AG09319 (cell line): ENCODE measurements at places on chromosomes 13 and 19.

- DNase-seq = no peak
These were observed 950.7 kb upstream of the PRR20A start for GRCh38 chr13:56189978-56190377.

GRCh38 chr19:844546-844971 lies 3.8 kb downstream of the PRTN3 start:
- no peak for DNase-seq

DNA sequence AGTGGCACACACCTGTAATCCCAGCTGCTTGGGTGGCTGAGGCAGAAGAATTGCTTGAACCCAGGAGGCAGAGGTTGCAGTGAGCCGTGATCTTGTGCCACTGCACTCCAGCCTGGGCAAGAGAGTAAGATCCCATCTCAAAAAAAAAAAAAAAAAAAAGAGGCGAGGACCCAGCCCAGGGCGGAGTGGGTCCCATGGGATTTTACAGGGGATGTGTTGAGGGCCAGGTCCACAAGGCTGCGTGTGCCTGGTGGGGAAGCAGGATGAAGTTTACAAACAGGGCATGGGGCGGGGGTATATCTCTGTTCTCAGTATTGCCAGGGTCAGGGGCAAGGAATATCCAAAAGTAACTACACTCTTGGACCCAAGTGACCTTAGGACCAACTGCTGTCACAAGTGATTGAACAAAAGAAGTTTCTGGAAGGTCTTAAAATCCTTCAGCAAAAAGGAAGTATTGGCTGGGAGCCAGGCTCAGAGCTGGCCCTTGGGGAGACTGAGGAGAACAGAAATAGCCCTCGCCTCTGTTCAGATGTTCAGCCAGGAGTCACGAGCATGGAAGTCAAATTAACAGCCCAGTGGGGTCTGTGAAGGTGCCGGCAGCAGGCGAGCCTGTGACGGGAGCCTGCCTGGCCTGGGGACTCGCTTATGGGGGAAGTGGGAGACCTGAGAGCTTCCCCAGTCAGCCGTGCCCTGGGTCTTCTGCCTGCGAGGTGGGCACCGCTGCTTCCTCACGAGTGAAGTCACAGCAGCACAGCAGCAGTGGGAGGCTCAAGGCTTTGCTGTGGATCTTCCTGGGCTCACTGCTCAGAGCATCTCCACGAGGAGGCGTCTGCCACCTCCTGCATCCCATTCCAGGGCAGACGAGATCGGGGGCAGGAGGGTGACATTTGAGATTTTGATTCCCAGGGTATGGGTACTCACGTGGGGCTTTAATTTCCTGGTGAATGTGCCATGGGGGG lies 6.4 kb downstream of the MYO9B start:
- no peak for DNase-seq

- peak; percentile 14 for DNase-seq
These were observed 516.0 kb downstream of the DCT start for GRCh38 chr13:93963266-93964145.

DNA sequence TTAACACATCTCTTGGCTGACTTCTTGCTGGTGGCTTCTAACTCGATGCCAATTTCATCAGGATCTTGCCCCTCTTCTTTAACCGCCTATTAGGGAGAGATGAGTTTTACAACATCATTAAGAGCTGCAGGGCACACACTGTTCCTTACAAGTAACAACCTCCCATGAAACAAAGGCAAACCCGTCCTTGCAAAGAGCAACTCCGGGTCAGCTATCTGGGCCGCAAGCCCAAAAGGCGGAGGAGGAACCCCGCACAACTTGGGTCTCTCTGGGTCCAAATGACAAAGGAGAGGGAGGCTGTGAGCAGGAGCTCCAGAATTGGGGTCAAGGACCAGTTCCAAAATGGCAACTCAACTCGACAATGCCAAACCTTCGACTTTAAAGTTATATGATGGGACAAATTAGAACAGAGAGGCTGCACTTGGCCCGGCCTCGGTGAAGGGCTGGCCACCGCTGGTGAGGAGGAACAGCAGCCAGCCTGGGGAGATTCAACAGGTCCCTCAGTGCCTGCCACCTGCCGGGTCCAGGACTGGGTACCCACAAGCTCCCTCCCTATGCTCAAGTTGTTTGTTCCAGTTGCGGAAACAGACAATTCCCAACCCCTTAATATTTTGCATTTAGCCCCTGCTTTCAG lies 1.1 kb downstream of the SAFB2 start:
- DNase-seq = no peak

- no peak for DNase-seq
These were observed 140.9 kb downstream of the ZNF536 start for GRCh38 chr19:30513082-30513411.

- DNase-seq = no peak
These were observed 136.6 kb downstream of the OLFM4 start for GRCh38 chr13:53165261-53165660.

- DNase-seq = no peak
These were observed 6.9 kb downstream of the UPK1A start for GRCh38 chr19:35673121-35673804.

DNA sequence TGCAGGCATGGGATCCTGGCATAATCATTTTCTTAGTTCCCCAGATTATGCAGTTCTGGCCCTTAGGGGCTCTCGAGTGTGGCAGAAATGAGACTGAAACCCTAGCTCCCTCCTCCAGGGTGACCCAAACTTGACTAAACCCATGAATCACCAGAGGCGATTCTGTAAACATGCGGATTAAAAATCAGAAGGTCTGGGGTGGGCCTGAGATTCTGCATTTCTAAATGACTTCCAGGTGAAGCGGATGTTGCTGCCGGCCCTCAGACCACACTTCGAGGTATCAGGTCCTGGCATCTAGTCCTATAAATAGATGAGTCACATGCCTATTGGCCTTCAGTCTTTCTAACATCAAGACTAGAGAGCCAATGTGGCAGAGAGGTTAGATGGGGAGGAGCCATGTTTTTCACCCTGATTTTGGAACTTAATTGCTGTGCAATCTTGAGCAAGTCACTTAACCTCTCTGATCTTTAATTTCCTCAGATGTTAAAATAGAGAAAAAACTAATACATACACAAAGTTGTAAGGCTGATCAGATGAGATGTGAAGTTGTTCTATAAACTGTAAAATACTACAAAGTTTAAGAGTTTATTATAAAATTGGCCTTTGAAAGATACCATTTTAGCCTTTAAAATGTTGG lies 431.2 kb downstream of the FOXO1 start:
- peak; percentile 30 for DNase-seq

DNA sequence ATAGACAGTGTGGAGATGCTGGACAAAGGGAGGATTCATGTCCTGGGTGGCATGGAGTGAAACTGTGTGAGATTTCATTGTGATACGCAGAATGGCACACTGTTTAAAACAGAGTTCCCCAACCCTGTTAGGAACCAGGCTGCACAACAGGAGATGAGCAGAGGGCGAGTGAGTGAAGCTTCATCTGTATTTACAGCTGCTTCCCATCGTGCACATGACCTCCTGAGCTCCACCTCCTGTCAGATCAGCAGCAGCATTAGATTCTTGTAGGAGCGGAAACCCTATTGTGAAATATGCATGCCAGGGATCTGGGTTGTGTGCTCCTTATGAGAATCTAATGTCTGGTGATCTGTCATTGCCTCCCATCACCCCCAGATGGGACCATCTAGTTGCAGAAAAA lies 72.5 kb downstream of the RAP2A start:
- no peak for DNase-seq

DNA sequence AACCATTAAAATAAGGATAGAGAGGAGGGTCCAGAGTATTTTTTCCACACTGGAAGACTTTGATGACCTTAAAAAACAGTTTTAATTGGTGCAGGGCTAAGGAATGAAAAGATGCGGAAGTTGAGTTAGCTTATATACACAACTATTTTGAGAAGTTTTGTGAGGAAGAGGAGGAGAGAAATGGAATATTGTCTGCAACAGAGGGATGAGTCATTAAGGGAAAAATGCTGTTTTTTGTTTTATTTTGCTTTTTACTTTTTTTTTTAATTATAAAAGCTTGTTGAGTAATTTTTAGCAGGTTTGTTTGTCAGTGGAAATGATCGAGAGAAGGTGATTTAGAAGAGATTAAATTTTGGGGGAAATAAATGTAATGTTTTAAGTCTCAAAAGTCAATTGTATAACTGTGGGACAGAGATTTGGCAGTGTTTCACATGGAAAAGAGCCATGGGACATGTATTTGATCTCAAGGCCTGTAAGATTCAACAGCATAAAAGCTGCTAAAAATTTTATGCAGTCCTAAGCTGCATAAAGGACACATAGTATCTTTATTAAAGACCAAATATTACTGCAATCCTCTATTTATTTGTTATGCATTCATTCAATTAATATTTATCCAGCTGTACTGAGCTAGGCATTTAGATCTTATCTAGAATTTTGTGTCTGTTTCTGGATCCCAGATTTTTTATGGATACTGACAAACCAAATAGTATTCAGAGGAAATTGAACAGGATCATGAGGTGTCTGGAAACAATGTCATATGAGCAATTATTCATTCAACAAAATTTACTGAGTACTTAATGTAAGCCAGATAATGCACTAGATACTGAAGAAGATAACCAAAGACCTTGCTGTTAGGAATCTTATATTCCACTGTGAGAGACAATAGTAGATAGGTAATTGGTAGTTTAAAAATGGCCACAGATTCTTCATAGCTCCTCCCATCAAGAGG lies 72.7 kb downstream of the DNAJC15 start:
- no peak for DNase-seq

- DNase-seq = no peak
These were observed 15.0 kb downstream of the EPS15L1 start for GRCh38 chr19:16456652-16457194.

DNA sequence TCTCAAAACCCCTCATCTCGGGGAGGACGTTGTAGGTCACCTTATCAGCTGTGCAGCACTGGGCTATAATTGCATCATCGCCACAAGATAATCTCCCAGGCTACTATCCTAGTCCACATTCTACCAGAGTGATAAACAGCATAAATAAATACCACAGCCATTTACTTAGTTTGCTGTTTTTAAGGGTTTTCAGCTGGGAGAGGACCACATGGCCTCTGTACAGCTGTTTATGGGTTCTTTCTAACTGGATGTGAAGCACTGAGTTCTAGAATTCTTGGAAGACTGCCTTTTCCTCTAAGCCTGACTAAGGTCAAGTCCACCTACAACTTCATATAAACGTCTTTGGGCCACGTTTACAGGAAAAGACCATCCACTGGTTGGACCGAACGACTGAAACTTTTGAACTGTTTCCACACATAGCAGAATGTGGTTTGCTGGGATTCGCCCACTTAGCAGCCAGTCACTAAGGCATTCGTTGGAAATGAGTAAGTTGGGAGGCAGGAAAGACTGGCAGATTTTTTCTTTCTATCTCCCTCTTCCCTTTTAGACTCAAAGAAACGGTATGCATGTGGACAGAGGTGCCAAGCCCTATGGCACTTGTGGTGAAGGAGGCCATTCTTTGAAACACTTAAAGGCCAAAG lies 752.5 kb upstream of the SGCG start:
- no peak for DNase-seq

GRCh38 chr13:59728896-59729545 lies 434.7 kb downstream of the DIAPH3 start:
- DNase-seq = no peak

- DNase-seq = no peak
These were observed 61.4 kb upstream of the TEX29 start for GRCh38 chr13:111259058-111259457.

GRCh38 chr13:67071918-67072598 lies 158.1 kb downstream of the PCDH9 start:
- DNase-seq = no peak

- DNase-seq = no peak
These were observed 15.2 kb downstream of the TPT1 start for GRCh38 chr13:45325806-45326205.

GRCh38 chr19:27744926-27745768 lies 1467.8 kb downstream of the UQCRFS1 start:
- no peak for DNase-seq

DNA sequence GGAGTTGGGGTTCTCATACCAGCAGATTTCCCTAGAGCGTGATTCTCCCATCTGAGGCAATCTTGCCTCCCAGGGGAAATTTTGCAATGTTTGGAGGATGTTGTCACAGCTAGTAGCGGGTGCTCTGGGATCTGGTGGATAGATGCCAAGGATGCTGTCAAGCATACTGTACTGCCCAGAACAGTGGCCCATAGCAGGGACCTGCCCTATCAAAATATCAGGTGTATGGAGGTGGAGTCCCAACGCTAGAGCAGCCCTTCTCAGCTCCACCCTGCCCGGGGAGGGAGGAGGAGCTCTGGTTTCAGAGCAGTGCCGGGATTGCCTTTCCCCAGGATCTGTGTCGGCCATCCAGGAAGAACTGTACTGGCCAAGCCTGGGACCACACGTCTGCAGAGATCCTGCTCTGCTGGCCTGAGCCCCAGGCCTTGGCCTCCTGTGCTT lies 10.9 kb upstream of the QTRT1 start:
- DNase-seq = no peak

GRCh38 chr13:52891706-52892105 lies 43.3 kb upstream of the PCDH8 start:
- no peak for DNase-seq

DNA sequence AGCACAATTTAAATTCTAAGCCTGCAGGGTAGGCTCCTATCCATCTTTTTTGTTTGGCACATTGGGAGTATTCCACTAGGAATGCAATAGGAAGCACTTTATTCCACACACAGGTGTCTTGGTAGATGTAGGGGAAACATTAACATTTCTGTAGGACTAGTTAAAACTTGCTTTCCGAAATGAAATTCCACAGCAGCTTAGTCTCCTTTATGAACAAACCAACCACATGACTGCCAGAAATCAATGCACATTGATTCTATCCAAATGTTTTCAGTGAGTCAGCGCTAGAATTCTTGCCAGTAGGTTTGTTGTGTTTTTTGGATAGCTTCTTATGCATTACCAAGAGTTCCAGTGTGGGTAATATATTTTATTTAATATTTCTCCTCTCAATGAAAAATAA lies 207.9 kb upstream of the CSNK1A1L start:
- peak; percentile 63 for DNase-seq
